ENCODE measurements at places on chromosomes 2 and 18.

- no peak for DNase-seq
Observed at GRCh38 chr2:38239452-38239851, 137.6 kb downstream of the ATL2 start.

- no peak for DNase-seq
Observed at GRCh38 chr18:61605376-61606067, 272.3 kb downstream of the CDH20 start.

DNA sequence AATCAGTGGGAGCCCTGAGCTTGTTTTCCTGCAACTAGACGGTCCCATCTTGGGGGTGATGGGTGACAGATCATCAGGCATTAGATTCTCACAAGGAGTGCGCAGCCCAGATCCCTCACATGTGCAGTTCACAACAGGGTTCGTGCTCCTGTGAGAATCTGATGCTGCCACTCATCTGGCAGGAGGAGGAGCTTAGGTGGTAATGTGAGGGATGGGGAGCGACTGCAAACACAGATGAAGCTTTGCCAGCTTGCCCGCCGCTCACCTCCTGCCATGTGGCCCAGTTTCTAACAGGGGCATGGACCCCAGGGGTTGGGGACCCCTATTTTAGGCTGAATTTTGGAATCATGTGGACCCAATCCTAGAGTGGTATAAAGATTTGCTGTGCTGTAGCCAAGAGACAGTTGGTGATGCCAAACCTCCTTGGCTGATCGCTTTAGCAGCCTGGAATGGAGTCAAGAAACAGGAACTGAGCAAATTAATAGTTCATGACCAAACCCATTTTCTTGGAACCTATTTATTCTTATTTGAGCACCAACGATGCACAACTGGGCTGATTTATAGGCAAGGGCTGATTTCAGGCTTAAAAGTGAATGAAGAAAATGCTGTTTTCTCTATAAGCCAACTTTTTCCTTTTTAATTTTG, 25.7 kb downstream of the LPIN1 start:
- no peak for DNase-seq

DNA sequence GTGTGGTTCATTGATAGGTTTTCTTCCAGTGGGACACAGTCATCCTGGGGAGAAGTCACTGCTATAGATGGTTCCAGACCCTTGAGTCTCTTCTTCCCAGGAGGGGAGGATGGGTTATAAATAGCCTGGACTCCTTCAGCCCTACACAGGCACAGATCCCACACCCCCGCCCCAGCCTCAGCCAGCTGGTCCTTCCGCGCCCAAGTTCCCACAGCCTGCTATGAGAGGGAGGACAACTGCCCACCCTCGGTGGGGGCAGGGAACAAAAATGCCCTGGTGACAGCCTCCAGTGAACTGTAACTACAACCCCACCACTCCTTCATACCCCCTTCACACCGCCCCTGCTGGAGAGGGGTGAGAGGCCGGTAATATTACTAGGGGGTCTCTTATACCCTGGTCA, 3.2 kb downstream of the ZBTB7C start:
- DNase-seq: no peak

DNA sequence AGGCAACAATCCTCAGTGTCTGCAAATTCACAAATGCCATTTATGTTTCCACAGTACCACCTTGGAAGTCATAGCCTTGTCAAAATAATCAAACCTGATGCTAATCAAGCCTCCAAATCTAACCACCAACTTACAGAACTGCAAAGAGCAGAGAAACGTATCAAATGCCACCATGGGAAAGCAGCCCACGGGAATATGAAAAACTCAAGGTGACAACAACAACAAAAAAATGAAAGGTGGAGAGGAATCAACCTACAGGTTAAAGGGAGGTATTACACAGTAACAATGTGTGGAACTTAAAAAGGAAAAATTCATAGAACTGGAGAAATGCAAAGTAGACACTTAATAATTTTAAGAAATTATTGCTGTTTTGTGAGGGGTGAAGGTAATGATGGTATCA, 46.7 kb downstream of the CD226 start:
- no peak for DNase-seq

- DNase-seq: no peak
Observed at GRCh38 chr2:24359129-24360049, 947 bp downstream of the ITSN2 start.

GRCh38 chr2:64586883-64587481, 62.9 kb downstream of the AFTPH start:
- DNase-seq: no peak

DNA sequence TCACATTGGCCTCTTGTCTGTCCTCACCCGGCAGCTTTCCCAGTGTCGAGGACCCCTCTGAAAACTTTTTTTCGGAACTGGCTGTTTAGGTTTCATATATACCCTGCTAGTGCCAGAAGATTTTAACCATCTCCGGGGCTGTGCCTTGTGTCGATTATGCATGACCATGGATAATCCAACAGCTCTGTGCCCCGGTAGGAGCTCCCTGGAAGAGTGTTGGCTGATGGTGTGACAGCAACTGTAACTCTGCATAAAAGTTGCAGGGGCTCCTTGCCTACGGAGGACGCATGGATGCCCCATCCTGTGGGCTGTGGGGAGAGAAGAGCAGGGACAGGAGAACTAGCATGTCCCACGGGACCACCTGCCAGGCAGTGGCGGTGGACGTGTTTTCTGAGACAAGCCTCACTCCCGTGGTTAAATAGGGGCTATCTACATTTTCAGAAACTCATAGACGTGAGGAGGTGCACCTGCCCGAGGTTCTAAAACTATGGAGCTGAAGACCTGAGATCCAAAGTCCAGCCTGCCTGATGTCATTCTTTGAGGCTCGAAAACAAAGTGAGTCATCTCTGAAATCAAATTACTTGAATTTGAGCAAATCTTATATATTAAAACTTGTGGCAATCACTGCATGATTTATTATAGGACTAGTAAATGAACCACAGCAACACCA, 437.2 kb upstream of the HS6ST1 start:
- no peak for DNase-seq

GRCh38 chr18:79774111-79774510, 23.6 kb upstream of the KCNG2 start:
- peak; percentile 35 for DNase-seq

DNA sequence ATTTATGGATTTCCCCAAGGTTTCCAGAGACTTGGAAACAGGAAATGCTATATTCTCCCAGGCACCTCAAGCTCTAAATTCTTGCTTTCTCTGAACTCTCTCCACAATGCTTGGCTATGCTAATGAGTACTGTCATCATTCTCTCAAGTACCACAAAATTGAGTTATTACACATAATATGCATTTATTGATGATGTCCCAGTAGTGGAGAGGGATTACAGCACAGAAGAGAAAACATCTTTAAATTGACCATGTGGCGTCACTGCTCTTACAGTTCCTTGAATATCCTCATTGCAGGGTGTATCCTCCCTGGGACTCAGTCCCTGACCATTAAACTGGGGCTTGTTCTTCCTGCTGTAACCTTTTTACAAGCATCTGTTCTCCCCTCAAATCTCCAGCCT, 681.1 kb upstream of the FANCL start:
- no peak for DNase-seq

DNA sequence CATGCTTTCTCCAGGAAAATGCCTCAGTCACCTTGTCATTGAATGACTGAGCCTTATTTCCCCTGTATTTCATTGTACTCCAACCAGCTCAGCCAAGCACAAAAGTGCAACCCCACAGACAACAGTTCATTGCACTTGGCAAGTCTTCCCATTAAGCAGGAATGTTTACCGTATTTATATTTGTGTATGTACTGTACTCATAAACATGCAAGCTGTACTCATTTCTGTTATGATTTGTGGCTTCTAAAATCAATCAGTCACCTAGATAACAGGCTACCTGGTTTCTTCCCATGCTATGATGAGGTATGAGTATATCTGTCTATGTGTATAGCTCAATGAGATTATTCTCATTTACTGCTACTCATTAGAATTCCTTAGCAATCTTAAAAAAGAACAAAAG, 505.5 kb upstream of the FAM98A start:
- no peak for DNase-seq

DNA sequence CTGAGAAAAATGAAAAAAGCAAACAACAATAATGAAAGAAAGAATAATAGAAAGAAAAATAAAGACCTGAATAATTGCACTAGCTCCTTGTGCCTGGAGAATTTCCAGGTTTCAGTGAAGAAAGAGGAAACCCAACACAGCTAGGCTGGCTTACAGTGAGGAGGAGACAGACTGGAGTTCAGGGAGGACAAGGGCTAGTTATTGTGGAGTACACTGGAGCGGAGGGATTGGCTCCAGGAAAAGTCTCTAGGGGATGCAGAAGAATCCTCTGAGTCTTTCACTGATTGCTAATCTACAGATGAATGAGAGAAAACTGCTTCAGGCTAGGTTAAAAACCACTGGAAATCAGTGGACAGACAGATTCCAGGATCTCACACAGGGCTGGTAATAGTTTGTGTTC, 163.6 kb upstream of the RBMS1 start:
- DNase-seq: no peak

- no peak for DNase-seq
Observed at GRCh38 chr2:237280229-237280628, 133.7 kb downstream of the COL6A3 start.

DNA sequence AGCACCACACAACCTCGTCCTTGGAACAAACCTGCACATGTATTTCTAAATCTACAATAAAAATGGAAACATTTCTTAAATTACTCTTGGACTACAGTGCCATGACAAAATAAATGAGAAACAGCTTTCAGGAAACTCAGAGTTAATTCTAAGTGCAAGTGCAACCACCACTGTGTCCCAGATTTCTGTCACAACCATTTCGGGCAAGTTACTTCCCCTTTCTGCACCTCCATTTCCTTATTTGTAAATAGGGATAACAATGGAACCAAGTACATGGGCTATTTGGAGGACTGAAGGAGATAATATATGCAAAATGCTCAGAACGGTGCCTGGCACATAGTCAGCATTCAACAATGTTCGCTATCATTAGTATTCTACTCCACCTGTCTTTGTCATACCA, 93.2 kb downstream of the CACNB4 start:
- no peak for DNase-seq

- no peak for DNase-seq
Observed at GRCh38 chr2:133777574-133777960, 209.3 kb upstream of the NCKAP5 start.

GRCh38 chr2:23492921-23493320, 107.9 kb downstream of the KLHL29 start:
- no peak for DNase-seq

DNA sequence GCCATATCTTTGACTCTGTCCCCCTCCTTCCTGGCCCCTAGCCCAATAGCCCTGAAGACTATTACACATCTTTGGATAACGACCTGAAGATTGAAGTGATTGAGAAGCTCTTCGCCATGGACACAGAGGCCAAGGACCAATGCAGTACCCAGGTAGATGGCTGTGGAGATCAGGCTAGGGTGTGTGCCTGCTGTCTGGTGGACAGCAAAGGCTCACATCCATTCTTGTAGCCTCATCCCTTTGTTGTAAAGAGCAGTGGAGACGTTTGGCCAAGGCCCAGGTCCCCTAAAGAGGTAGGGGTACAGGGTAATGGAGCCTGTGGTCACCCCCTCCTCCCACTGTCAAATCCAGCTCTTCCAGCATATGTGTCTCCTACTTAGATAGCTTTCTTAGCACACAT, 81.4 kb downstream of the EPAS1 start:
- no peak for DNase-seq

GRCh38 chr2:239735829-239736357, 289.2 kb downstream of the NDUFA10 start:
- DNase-seq: no peak

DNA sequence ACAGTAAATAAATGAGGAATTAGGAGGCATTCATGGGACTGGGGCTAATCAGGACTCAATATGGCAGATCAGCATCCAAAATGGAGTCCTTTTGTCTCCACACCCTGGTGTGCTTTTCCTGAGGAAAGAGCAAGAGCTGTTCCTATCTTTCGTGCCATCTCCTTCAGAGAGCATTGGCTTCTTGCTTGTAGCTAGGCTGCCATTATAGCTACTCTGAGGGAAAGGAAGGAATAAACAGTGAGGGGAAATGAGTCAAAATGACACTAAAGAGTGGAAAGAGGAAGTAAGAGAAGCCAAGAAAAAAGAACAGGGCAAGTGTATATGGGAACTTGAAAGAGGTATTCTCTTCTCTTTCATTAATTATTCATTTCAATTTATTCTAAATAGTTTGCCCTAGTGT, 8.4 kb upstream of the NMI start:
- DNase-seq: no peak

DNA sequence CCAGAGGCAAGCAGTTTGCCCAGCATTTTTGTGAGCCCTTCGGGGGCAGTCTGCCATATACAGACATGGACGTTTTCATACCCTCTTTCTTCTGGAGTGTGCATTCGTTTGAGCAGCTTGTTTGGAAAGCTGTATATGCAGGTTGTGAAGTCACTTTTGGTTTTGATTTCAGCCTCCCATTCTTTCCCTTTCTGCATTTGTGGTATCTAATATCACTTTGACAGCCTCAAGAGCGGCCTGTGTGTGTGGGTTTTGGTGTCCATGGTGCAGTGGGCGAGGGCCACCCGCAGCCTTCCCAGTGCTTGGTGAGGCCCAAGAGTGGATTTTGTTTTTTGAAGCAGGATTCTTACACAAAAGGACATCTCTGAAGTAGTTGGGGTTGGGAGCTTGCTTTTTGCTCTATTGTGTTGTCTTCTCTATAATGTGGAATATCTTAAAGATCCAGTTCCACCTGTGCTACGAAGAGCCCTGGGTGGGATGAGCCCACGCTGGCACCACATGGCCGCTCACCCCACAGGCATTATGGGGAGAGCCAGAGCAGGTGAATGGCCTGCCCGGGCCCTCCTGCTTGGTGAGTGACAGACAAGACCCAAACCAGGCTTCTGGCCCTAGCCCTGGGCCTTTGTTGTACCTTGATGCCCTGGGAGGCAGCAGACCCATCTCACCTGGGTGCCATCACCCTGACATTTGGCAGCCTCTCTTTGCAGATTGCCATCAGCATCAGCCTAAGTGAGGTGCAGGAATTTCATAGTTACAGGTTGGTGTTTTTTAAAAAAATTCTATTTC, 29.5 kb downstream of the INPP4A start:
- DNase-seq: no peak

- DNase-seq: no peak
Observed at GRCh38 chr2:172607379-172607928, 51.6 kb downstream of the PDK1 start.

- no peak for DNase-seq
Observed at GRCh38 chr2:230821261-230821990, 43.3 kb upstream of the ITM2C start.

- no peak for DNase-seq
Observed at GRCh38 chr2:79453918-79454317, 58.9 kb upstream of the CTNNA2 start.

DNA sequence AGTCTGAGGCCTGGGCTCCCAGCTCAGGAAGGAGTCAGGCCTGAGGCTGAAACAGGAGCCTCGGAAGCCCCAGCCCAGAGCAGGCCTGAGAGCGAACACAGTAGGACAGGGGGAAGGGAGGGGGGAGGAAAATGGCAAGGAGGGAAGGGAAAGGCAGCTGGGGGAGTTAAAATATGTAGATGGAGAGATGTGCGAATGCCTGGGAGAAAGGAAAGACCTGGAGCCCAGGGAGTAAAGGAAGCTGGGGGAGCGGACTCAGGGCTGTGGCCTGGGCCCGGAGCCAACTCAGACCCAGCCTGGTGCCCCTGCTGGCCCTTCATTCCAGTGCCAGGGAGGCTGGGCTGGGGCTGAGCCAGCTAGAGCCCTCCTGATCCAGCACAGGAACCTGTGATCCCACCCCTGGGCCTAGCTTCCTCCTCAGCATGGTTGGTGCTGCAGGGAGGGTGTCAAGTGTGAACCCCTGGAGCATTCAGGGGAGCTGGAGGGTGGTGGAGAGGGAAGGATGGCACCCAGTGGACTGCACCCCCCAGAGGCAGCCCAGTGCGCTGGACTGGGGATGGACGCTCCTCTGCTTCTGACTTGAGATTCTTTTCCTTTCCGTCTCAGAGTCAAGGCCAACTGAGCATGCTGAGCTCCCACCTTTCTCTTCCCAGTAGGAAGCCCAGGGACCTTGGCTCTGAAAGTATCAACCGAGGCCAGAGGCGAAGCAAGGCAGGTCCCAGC, 46.3 kb downstream of the EMX1 start:
- peak; percentile 61 for DNase-seq

Data from H1 (cell line).